ENCODE measurements at places on chromosomes 5 and 9.
A peak's percentile ranks its signal among the peaks of the same experiment; 100 is the strongest.

GRCh38 chr5:378976-379742 is 57.6 kb downstream of the AHRR start:
- DNase-seq, result no peak

DNA sequence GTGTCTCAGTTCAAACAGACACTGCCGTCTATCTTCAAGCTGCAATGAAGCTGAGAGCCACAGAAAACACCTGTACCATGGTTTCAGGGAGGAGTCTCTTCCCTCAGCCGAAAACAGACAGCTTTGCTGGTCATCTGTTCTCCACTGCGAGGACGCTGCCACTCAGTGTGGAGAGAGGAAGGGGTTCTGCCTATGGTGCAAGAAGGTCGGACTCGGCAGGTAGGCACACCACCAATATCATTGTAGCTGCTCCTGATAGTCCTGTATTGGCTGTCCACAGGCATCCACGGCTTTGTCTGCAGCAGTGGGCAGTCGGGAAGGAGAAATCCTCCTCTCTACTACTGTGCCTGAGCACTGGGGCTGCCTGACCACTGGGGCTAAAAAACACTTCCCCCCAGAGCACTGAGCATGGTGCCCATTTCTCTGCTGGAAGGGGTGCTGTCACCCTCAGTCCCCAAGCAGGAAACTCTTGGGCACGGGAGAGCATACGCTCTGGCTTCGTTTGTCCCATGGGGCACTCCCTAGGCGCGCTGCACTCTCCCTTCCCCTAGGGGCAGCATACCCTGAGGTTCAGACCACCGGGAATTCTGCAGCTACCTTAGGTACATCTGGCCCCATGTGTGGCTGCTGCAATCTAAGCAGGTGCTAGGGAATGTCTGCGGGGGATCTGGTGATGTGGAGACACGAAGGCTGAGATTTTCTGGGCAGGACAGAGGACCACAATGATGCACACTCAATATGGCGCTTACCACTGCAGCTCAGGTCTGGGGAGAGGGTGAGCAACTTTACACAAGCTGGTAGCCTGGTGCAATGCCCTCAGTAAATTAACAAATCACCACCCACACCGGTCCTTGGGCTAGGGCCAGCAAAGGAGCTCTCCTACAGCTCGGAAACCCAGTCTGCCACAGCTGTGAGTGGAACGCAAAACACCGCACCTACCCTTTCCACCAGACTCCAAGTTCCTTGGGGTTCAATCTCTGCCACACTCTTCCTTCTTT is 880.9 kb upstream of the SEMA6A start:
- no peak for DNase-seq

DNA sequence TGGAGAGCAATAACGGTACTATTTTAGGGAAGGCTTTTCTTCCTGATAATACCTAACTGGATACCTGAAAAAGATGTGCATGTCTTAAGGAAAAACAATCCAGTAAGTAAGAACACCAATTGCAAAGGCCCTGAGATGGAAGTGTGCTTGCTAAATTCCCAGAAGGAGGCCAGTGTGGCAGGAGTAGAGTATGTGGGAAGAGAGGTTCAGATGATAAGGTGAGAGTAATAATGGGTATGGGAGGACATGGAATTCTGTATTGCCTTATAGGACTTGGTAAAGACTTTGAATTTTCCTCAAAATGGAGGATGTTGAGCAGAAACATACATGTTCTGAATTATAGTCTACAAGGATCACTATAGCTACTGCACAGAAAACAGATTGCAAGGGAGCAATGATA is 89.3 kb downstream of the COMMD10 start:
- DNase-seq, result no peak

DNA sequence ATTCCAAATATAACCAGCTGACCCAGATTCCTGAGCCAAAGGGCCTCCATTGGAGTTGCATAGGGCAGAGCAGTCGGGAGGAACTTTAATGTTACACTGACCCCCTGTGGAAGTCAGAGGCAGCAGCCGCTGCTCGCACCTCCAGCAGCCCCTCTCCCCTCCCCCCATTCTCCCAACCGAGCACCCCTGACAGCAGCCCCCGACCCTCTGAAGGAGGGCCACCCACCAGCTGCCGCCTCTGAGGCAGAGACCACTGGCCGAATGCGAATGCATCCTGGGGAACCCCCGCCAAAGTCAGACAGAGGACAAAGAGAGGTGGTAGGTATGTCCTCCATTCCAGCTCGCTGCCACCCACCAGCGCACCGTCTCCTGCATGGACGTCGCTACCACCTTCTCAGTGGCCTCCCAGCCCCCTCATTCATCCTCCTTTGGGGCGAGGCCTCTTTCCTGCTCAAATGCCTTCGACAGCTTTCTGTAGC is 231.0 kb downstream of the CDK5RAP2 start:
- DNase-seq, result peak; percentile 19

- no peak for DNase-seq
Measured at GRCh38 chr5:152404494-152404893, 585 bp downstream of the NMUR2 start.

DNA sequence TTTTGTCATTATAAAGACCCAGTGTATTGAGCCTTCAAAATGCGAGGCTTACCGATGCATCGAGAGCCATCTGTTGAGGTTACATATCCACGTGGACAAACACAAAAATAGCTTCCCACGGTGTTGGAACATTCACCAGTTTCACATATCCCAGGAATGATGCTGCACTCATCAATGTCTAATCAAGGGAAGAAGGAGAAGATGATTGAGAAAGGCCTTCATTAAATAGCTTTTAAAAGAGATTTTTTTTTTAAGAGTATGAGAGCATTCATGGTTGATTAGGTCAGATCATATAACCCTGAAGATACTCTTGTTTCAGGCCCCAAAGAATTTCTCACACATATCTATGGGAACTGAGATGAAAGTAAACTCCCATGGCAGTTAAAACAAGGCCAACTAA is 129.4 kb downstream of the FBN2 start:
- no peak for DNase-seq

- no peak for DNase-seq
Measured at GRCh38 chr5:38667499-38667776, 111.0 kb upstream of the LIFR start.

DNA sequence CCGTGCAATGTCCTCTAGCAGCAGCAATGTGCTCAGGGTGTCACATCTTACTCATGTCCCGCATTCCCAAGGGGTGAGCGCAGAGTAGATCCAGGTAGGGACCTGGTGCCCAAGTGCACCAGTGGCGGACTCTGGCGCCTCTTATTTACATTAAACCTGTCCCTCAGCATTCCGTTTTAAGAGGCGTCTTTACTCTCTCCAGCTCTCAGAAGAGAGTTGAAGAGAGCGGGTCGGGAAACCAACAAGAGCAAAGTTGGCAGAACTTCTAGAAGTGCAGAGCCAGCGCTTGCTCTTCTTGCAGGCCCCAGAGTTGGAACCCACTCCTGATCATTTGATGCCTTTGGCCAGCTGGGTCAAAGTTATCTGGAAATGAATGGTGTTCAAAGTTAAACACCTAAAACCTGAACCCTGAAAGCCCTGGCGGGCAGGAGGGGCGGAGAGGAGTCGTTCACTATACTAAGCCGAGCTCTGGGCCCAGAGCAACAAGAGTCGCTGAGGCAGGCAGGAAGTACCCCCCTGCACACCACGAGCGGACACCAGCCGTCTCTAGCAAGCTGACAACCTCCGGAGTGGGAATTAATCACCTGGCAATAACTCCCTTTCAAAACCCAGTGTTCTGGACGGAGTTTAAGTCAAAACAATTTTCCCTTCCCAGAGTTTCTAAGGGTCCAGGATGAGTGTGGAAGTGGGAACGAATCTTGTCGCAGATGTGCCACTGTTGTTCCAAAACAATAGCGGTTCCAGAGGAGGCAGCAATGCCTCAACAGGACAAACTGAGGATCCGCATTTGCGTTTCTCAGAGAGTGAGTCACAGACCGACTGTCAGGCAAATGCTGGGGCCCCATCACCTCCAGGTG is 122.8 kb downstream of the TMEM161B start:
- DNase-seq, result no peak

- DNase-seq, result no peak
Measured at GRCh38 chr5:145521523-145521922, 313.6 kb downstream of the PRELID2 start.

DNA sequence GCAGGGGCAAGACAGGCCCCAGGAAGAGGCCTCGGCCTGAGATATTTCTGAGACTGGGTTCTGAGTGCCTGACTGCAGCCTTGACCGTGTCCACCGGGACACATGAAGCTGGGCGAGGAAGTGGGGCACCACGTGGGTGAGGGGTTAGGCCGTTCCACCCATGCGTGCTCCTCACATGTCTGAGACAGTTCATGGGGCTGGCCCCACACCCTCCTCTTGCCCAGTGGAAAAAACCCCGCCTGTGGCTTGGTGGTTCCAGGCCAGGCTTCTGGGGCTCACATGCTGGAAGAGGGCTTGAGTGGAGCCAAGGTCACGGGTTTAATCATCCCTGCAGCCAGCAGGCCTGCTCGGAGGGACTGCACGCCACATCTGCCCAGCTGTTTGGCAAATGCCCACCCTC is 11.4 kb downstream of the HMCN2 start:
- no peak for DNase-seq

GRCh38 chr5:181167814-181168488 is 20.6 kb downstream of the OR2V2 start:
- DNase-seq, result no peak

GRCh38 chr5:19322716-19323485 is 665.1 kb downstream of the CDH18 start:
- DNase-seq, result no peak

DNA sequence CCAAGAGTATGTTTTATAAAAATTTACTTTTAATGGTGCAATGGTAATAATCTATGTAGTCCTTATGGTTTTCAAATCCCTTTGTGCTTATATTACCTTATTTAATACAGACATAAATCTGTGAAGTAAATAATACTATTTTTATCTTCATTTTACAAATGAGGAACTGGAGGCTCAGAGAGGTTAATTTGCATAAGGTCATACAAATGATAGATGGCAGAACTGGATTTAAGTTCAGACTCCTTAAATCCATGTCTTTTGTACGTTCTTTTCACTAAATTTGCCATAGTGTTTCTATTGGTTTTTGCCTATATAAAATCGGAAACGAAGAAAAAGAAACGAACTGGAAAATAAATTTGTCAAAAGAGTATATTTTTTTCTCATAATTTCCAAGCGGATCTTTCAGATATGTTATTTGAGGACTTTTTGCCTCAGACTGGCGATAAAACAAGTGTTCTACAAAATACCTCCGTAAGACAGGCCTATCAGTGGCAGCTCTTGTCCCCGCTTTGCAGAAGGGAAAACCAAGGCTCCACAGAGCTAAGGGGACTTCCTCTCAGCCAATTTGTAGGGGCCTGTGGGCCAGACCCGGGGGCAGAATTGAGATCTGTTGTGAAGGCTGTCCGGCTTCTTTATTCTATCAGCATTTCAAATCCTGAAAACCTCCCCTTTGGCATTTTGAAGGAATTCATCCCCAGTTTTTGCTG is 1.1 kb upstream of the TNFAIP8 start:
- DNase-seq, result no peak

- no peak for DNase-seq
Measured at GRCh38 chr5:17925276-17925675, 291.0 kb downstream of the TAF11L14 start.

DNA sequence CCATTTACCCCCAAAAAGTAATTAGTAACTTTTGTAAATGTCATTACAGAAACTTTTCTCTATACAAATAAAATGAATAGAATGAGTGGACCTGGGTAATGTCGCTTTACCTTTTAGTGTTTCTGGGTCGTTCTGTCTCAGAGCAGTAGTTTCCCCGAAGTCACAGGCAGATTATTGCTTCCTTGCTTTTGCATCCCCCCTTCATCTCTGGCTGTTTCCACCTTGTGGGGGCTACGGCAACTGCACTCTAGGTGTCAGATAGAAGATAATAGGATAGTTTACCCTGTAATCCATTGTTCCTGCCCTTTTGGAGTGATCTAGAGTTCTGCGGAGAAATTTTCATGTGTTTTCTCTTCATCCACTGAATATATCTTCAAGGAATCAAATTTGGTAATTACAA is 68.7 kb downstream of the PRR16 start:
- DNase-seq, result no peak

- no peak for DNase-seq
Measured at GRCh38 chr9:82406456-82407085, 418.0 kb downstream of the SPATA31D1 start.

DNA sequence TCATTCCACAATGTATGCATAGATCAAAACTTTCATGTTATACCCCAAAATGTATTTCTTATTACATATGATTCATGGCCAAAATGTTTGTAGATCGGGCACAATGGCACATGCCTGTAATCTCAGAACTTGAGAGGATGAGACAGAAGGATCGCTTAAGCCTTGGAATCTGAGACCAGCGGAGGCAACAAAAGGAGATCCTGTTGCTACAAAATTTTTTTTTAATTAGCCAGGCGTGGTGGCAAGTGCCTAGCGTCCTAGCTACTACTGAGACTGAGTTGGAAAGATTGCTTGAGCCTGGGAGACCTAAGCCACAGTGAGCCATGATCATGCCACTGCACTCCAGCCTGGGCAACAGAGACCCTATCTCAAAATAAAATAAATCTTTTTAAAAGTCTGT is 89.9 kb downstream of the MAPKAP1 start:
- no peak for DNase-seq

GRCh38 chr9:120608421-120608820 is 28.5 kb upstream of the CDK5RAP2 start:
- DNase-seq, result no peak

- peak; percentile 58 for DNase-seq
Measured at GRCh38 chr9:119968836-119969707, 599.8 kb upstream of the BRINP1 start.

DNA sequence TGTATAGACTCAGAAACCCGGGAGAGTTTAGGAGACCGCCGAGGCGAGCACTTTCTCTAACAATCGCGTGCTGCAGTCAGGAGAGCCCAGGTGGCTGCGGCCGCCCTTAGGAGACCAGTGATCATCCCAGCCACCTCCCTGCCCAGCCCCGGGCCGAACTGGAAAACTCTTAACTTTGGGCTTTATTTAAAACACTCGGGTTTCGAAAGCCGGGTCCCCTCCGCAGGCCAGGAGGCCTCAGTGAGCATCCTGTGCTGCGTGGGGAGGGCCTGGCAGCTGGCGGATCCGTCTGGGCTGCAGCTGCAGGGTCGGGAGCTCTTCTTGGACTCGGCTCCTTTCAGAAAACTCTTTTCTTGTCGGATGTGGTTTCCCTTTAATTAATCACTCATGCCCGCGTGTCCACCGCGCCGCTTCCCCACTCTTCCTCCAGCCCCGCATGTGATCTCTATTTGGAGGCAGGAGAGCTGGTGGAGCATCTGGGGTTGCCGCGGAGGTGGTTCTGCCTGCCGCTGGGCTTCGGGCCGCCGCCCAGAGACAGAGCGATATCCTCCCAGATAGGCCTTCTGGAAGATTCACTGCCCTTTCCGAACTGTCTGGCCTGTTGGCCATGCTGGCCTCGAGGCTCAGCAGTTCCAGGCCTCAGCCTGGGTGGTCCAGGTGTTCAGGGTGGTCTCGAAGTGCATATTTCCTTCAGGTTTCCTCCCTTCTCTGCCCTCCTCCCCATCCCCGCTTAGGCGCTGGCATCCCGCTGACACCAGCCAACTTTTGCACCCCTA is 59.5 kb downstream of the TMEM174 start:
- no peak for DNase-seq

DNA sequence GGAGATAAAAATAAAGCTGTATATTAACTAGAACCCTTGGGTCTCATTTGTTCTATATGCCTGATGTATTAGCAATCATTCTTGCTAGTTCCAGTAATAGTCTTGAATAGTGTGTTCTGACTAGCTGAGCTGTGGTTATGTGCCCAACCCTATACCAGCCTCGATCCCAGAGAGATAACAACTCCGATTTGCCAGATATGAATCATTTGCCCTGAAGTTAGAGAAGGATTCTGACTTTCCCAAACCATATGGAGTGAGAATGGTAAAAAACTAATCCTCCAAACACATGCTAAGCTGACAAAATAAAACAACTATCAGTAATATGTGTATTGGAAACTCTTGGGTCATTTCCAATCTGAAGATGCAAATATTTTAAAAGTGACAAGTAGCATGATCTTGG is 64.8 kb downstream of the ALDH1A1 start:
- peak; percentile 6 for DNase-seq

Measured in amniotic stem cell (primary cell).